Stimulated activated CD4-positive, alpha-beta T cell treated with anti-CD3 and anti-CD28 coated beads, Interleukin-15, amount 100 ng/mL, for 48 hours (primary cell): ENCODE measurements at places on chromosomes 3 and 15.

DNA sequence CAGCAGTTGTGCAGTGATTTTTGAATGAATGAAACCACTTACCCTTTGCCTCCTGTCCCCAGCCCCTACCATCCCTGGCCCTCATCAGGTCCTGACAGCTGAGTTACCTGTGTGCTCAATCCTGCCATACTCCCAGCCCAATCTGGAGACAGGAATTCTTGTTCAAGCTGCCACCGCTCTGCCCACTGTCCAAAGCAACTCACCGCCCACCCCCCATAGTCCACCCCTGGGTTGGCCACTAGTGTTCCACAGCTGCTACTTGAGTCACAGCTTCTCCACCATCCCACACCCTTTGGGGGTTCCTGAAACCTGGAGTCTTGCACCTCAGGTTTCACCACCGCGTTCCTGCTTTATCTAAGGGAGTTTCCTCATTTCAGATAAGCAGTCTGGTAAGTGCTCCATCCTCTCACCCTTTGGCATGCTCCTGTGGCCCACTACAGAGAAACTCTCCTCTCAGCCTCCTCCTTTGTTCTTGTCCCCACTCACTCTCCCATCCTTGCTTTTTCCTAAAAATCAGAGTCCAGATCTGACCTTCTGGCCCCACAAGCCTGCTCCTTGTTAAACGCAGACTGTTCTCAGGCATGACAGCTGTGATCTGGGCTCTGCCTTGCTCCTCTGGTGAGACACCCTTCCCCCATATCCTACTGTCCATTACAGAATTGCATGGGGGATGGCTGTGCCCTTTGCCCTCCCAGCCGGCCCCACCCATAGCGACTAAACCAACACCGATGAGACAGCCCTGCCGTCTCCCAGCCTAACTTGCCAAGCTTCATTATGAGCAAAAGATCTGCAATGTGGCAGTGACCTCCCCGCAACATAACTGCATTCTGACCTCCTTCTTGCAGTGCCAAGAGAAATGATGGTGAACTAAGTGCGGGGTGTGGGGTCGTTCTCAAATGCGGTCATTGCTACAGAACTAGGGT lies 50.0 kb downstream of the CYP19A1 start:
- no peak for DNase-seq

DNA sequence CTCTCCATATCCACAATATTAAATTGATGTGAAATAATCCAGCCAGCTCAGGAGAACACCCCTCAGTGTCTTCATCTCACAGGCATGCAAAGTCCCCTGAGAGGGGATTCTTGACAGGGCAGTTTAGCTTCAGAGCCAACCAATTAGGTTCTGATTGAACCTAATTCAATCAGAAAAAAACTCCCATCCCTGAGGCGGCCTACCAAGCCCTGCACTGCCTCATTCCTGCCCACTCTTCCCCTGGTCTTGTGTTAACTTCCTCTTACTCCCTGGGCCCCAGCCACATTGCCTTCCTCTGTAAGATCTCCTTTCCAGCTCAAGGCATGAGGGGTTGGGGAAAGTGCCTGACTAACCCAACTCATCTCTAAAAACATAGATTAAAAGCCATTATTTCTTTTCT lies 46.1 kb downstream of the FRMD4B start:
- no peak for DNase-seq

- no peak for DNase-seq
These were observed 78.2 kb downstream of the CHAC1 start for GRCh38 chr15:41031232-41032078.

GRCh38 chr15:69559440-69560190 lies 107.0 kb downstream of the RPLP1 start:
- no peak for DNase-seq

DNA sequence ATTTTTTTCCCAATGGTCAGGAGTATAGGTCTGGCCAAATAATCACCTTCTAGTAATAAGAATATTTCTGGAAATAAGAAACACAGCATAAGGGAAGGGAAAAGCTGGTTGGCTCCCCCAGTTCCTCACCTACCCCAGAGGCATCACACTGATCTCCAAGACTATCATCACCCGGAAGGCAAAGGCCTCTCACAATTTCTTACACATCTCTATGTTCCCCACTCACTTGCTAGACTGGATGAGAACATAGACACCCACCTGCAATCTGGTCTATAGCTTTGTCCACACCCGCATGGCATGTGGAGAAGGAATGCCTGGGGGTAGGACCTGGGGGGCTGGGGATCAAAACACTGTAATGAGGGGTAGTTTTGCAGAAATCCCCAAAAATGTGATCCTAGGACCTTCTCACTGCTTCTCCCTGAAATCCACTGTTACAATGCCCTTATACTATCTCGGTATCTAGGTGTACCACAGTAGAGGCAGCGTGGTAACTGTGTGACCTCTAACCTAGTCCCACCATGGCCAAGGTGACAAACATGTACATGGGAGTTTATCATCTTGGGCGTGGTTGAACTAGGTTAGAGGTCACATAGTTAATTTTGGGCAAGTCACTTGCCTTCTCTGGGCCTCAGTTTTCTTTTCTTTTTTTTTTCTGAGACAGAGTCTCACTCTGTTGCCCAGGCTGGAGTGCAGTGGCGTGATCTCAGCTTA lies 29.5 kb upstream of the NRROS start:
- DNase-seq: no peak

- DNase-seq: no peak
These were observed 493.3 kb downstream of the FOXP1 start for GRCh38 chr3:71090207-71090606.

DNA sequence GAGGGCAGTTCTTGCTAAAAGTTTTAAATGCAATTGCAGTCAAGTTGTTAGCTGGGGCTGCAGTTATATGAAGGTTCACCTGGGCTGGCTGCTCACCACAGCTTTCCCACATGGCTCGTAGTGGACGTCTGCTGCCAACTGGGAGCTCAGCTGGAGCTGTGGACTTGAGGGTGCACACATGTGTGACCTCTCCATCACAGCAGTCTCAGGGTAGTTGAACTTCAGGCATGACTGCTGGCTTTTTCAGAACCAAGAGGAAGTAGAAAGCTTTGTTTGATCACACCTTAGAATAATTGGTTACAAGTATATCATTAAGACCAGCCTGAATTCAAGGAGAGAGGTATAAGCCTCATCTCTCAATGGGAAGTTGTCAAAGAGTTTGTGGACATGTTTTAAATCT lies 74.1 kb downstream of the CHL1 start:
- DNase-seq: no peak

DNA sequence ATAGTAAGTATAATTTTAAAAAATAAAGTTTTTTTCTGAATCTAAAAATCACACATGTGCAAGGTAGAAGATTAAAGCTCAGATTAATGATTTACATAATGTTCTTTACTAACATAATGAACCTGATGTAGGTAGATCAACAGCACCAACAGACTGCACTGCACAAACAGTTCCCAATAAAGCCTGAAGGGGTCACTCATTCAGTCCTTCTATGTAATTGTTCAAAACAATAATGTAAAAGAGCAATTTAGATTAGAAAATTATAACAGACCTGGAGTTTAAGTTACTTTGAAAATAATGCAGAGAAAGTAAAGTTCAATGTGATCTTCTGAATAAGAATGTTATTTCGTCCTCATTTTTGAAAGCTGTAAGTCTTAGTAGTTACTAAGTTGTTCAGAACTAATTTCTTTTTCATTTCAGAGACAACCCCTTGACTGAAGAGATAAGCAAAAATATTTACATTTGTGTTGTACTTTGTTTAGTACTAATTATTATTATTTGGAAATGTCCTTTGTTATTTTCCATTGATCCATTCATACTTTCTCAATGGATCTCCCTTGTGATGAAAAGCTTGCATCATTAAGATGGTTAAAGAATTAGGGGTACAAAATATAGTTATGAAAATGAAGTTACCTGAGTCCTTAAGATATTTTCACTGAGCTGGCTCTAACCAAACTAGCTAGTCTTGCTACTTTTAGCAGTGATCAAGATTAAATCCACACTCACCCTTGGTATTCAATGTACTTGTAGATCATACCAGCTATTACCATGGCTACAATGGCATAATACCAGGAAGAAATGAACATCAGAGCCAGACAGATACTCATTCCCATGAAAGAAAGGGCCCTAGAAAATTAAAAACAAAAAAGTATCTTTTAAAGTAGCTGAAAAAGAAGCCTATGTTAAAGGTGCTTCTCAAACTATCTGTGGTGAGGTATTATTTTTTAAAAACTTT lies 16.8 kb downstream of the EMC4 start:
- no peak for DNase-seq

- DNase-seq: no peak
These were observed 54.1 kb upstream of the TIPARP start for GRCh38 chr3:156620260-156620659.

DNA sequence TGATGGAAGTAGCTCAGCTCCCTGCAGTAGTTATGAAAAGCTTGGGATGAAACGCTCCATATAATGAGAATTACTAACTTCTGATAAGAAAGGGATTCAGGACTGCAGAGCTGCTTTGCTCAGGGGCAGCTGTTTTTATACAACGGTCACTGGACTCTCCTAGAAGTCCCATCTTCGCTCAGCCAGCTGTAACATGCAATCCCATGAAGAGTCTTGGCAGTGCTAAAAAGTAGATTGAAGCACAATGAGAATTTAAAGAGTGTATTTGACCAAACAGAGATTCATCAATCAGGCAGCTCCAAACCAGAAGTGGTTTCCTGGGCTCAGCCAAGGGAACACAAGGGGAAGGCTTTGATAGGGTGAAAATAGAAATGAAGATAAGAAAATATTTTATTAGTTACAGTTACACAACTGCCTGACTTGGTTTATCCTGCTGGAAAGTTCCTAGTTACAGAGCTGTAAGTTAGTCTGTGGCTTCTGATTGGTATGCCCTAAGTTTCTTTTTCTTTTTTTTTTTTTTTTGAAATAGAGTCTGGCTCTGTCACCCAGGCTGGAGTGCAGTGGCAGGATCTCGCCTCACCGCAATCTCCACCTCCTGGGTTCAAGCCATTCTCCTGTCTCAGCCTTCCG lies 24.1 kb downstream of the SIDT1 start:
- no peak for DNase-seq

DNA sequence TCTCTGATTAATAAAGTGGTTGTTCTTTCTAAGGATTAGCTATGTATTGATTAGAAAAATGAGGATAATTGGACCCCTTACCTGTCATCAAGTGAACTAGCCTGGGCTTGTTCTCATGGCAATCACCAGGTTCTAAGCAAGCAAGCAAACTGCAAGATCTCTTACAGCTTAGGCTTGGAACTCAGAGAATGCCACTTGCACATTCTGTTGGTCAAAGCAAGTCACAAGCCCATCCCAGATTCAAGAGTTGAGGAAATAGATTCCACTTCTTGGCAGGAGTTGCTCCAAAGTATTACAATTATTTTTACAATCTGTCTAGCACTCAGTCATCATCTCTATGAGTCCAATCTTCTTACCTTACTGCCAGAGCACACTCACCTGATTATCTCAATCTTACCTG lies 180.3 kb downstream of the SYNPR start:
- no peak for DNase-seq

- no peak for DNase-seq
These were observed 19.0 kb downstream of the ALDH1A2 start for GRCh38 chr15:58046467-58046866.

GRCh38 chr15:68812597-68813431 lies 7.9 kb downstream of the ANP32A start:
- no peak for DNase-seq

- DNase-seq: no peak
These were observed 5.6 kb downstream of the RPP25 start for GRCh38 chr15:74951006-74951405.

GRCh38 chr3:45628746-45629145 lies 34.2 kb downstream of the LIMD1 start:
- no peak for DNase-seq

GRCh38 chr3:71162221-71162620 lies 421.3 kb downstream of the FOXP1 start:
- no peak for DNase-seq

- DNase-seq: no peak
These were observed 11.2 kb downstream of the ANP32A start for GRCh38 chr15:68809517-68809916.

DNA sequence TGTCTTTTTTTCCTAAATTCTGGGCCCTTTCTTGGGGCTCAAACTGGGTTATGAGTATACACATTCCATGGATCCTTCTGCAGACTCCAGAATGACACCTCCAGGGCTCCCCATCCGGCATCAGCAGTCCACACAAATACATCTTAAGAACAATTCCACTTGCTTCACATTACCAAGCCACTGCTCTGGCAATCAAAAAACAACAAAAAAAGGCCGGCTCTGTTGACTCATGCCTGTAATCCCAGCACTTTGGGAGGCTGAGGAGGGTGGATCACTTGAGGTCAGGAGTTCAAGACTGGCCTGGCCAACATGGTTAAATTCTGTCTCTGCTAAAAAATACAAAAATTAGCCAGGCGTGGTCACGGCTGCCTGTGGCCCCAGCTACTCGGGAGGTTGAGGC lies 49.9 kb upstream of the LPP start:
- no peak for DNase-seq

DNA sequence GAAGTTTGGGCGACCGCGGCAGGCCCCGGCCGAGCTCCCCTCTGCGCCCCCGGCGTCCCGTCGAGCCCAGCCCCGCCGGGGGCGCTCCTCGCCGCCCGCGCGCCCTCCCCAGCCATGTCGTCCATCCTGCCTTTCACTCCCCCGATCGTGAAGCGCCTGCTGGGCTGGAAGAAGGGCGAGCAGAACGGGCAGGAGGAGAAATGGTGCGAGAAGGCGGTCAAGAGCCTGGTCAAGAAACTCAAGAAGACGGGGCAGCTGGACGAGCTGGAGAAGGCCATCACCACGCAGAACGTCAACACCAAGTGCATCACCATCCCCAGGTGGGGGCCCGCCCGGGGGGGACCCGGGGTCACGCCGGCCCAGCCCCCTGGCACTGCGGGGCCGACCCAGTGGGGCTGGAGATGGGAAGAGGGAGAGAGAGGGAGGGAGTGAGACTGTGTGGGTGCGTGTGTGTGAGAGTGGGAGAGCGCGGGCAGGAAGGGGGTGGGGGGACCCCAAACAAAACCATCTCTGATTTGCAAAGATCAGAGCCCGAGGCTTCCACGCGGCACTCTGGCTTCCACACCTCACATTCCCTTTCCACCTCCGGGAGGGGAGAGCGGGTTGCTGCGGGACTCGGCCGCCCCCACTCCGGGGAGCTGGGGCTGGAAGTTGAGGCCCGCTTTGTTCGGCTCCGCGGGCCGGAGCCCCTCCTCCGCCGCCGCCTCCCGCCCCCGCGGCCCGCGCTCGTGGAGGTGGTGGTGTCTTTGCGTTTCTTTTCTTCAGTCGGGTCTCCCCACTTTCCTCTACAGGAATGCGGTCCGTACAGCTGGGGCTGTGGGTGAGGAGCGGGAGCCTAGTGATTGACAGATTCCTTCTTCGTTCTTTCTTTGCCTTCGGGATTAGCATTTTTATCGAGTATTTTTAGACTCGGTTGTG lies 898 bp downstream of the SMAD3 start:
- DNase-seq: no peak
